ENCODE measurements at places on chromosomes 3 and 15.

GRCh38 chr3:4848176-4848825 is 130.9 kb upstream of the BHLHE40 start:
- DNase-seq, result no peak

DNA sequence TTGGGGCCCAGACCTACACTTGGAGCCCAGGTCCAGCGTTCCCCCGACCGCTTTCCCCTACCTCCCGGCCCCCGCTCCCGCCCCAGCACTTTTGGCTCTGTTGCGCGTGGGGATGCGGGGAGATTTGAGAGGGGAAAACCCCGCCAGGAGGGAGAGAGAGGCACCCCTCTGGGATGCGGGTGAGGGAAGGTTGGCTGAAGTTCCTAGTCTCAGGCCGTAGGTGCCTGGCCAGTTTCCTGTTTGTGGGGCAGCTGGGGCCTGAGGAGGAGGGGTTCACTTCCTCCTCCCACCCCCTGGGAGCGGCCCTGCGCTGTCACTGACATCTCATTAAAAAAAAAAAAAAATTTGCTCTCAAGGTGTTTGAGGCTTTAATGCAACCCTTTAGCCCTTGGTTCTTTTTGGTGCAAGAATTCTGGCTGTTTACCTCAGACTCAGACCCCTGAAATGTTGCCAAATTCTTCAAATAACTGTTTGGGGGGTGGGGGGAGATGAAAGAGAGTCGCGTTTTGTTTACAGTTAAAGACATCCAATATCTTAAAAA is 2.6 kb downstream of the FAM43A start:
- DNase-seq, result peak; percentile 15

DNA sequence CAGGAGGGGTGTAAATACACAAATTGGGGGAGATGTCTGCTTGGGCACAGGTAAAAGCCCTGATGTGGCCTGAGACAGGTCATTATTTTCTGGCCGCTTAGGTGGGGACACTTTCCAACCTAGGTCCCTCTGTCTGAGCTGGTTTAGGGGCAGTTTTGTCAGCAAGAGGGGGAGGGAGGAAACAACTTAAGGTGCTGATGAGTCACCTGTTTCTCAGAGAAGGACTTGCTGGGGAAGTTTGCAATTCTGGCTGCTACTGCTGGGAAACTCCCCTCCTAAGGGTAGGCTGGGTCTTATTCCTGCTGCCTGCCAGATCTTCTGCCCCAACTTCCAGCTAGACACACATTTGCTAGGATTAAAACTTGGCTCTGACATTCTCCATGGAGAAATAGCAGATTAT is 4.8 kb upstream of the RHOV start:
- no peak for DNase-seq

DNA sequence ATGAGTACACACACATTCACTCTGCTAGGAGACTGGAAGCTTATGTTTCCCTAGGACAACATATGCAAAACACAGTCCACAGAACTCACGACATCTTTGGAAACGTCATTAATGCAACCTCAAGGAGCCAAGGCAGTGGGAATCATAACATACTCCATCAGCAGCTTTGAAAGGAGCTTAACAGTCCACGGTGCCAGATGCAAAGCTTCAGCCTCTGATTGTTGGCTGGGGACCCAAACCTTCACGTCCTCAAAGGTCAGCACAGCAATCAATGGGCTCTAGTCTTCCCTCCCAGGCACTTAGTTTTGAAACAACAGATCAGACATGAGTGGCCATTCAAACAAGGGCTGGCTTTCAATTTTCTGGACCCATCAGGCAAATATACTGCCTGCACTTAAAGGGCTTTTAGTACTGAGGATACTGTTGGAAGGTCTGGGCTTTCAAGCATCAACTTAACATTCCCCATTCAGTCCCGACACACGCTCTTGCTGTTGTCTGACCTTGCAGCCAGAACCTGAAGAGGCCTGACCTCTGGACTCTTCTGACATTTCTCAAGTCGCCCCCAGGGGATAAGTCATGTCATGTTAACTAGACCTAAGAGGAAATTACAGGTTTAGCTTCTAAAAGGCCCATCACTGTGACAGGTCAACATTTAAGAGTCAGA is 223.0 kb downstream of the PDZRN3 start:
- DNase-seq, result no peak

Measured in CD4-positive, alpha-beta T cell (primary cell).